ENCODE measurements at places on chromosomes 13 and 19.

GRCh38 chr19:43564800-43565199, 10.5 kb downstream of the XRCC1 start:
- no peak for DNase-seq

DNA sequence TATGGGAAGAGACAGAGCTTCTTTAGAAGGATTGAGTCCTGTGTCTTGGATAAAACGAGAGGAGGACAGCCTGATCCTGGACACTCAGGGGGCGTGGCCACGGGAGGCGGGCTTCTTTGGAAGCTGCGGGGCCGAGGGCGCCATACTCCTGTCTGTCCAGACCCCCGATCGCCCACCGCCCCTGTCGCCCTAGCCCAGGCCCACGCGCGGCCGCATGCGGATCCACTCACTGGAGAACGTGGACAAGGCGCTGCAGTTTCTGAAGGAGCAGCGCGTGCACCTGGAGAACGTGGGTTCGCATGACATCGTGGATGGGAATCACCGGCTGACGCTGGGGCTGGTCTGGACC, 23.1 kb downstream of the SPTBN4 start:
- no peak for DNase-seq

GRCh38 chr19:9178901-9179300, at the start of gene OR7D2:
OR7D2 (plus strand) TSS chr19:9178979; CDS start chr19:9185782, 6,803 bp downstream.
- no peak for DNase-seq

- DNase-seq = no peak
Measured at GRCh38 chr13:97567510-97568243, 133.7 kb downstream of the RAP2A start.

- DNase-seq = no peak
Measured at GRCh38 chr13:36082396-36082795, 48.8 kb downstream of the DCLK1 start.

- no peak for DNase-seq
Measured at GRCh38 chr13:109725995-109726637, 60.3 kb downstream of the IRS2 start.

DNA sequence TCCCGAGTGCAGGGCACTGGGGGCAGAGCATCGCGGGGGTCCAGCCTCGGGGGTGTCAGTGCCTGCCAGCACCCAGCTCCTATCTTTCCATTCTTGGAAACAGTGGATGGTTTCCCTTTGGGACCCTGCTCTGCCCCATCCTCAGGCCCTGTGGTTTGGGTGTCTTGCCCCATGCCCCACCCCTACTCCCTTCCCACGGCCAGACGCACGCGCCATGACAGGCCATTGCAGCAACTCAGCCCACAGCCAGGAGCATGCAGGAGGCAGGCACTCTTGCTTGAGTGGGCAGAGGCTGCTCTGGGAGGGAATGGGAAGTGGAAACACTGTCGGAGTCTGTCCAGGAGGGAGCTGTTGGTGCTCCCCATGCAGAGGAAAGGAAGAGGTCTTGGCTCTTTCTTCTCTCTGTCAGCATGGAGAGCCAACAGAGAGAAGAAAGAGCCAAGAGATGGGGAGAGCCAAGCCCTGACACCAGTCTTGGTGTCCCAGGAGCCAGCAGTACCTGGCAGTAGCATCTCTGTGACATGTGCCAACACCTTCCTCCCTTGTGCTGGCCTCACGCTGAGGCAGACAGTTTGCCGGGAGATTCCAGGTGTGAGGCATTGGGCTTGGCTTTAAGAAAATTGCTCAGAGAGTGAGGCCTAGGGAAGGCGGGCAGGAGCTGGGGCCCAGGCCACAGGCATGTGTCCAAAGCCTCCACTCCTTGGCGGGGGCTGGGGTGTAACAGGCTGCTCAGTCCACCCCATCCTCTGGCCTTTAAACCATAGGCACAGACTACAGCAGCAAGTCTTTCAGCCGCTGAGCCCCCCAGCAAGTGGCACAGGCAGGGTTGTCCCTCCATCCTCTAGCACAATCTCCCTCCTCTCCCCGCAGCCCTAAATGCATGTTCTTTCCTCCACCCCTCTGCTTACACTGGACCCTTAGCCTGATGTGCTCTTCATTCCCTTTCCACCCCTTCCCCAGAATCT, 86.7 kb upstream of the UQCRFS1 start:
- no peak for DNase-seq

- no peak for DNase-seq
Measured at GRCh38 chr19:46480415-46480814, 9.1 kb upstream of the PNMA8A start.

GRCh38 chr19:11197291-11198174, at the start of gene KANK2:
KANK2 (minus strand) TSS chr19:11197545; CDS start chr19:11194511, 3,034 bp downstream.
- DNase-seq = peak; percentile 91

- no peak for DNase-seq
Measured at GRCh38 chr13:39915418-39915817, 260.0 kb downstream of the COG6 start.

DNA sequence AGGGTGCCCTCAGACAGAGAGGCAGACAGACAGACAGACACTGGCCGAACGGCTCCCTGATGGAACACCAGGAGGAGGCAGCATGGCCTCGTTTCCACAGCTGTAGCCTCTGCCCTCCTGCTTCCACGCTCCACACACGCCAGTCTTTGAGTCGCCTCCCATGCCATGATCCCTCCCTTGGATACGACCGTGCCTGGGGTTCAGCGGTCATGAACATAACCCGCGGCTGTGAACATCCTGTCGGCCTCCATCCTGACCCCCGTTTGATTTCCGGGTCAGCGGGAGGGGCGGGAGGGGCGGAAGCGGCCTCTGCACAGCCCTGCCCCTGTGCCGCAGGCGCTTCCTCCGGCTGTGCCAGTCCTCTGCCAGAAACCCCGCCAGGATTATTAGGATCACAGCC, 23.4 kb downstream of the GP6 start:
- peak; percentile 18 for DNase-seq

- DNase-seq = no peak
Measured at GRCh38 chr19:2413159-2413558, 14.2 kb downstream of the TIMM13 start.

DNA sequence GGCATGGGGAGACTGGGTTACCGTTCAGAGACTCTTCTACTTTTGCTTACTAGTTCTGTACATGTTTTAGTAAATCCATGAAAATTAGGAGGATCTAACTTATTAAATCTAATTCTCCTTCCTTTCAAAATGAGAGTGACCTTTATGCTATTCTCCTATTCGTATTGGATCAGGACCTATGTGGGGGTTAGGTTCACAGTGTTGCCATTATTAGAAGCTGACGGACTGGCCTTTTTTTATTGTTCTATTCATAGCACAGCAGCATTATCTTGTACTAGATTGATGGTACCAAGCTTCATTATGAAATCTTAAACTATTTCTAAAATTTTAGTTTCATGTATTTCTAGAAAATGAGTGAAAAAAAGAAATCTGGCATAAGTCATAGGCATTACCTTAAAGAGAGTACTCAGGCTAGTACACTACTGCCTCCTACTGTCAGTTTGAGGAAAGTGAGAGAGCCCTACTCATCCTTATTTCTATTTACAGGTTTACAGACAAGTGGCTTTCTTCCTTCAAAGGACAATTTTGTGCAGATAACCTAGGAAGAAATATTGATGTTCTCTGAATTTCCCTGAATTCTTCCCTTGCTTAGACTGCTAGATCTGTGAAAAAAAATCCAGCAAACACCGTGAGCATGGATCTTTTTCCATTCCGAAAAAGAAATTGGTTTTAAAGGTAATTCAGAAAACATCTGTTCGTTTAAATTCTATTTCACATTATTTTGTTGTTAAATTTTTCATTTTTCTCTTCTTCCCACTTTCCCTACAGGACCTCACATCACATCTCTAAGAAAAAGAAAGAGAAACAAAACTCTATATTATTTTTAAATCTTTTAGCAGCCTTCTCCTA, 485.5 kb downstream of the DIAPH3 start:
- DNase-seq = peak; percentile 75

GRCh38 chr19:11685676-11686650, 52.8 kb downstream of the ZNF823 start:
- no peak for DNase-seq

- no peak for DNase-seq
Measured at GRCh38 chr13:65892859-65893258, 1337.3 kb downstream of the PCDH9 start.

DNA sequence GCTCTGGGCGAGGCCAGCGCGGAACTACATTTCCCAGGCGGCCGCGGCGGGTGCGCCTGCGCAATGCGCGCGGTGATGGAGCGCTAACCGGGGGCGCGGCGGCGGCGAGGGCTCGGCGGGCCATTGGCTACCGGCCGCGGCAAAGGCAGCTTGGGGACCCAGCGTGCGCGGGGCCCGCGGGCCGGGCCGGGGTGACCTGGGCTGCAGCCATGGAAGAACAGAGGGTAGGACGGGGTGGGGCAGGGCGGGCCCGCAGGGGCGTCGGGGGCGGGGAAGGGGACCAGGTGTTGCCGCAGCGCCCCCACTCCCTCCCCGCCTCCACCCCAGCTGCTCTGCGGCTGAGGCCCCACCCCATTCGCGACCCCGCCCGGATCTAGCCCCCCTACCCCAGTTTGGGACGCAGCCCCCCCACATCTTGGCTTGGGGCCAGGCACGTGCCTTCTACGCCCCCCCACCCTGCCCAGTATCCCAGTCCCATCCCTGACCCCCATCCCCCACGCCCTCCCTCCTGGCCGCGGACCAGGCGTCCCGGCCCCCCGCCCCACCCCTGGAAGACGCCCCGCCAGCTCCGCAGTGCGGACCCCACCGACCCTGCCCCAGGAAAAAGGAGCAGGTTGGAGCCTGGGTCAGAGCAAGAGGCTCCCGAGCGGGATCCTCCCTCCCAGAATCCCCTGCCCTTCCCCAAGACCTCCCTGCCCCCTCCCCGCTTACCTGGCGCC, at the start of gene FSD1:
Gene FSD1, plus strand, starts transcription at position 61 of the 719 bp plus-strand sequence. Its CDS starts 149 bp downstream, at position 210.
- peak; percentile 79 for DNase-seq

DNA sequence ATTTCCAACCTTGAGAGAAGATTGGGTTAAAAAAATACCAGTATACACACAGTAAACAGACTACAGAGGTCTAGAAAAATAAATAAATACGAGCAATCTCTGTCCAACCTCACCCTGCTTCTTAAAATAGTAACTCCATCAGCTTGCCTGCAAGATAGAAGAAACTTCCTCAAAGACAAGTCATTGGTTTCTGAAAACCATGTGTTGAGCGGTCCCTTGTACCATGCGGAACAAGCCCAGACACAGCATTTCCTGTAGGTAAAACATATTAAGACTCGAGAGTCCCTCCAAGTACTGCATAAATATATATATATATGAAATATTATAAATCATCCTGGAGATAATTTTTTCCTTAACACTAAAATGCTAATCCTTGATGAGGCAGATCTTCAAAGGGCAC, 157.4 kb downstream of the MZT1 start:
- no peak for DNase-seq

Data from hematopoietic multipotent progenitor cell treated with erythropoietin and hydrocortisone succinate and interleukin-3 and kit ligand, for 6 days (in vitro differentiated cells).